ENCODE measurements at places on chromosomes 6 and 20.
A peak's percentile ranks its signal among the peaks of the same experiment; 100 is the strongest.

- H3K27ac ChIP-seq, result no peak overlapping the region
- no peaks in the 10 kb centered on the region for H3K36me3 ChIP-seq
- H3K4me1 ChIP-seq, result no peaks in the 10 kb centered on the region
- no peaks in the 10 kb centered on the region for H3K27me3 ChIP-seq
- no peak overlapping the region for H3K4me3 ChIP-seq
- no peak for DNase-seq
These were observed 18.9 kb upstream of the SYNJ2 start for GRCh38 chr6:157962601-157963302.

DNA sequence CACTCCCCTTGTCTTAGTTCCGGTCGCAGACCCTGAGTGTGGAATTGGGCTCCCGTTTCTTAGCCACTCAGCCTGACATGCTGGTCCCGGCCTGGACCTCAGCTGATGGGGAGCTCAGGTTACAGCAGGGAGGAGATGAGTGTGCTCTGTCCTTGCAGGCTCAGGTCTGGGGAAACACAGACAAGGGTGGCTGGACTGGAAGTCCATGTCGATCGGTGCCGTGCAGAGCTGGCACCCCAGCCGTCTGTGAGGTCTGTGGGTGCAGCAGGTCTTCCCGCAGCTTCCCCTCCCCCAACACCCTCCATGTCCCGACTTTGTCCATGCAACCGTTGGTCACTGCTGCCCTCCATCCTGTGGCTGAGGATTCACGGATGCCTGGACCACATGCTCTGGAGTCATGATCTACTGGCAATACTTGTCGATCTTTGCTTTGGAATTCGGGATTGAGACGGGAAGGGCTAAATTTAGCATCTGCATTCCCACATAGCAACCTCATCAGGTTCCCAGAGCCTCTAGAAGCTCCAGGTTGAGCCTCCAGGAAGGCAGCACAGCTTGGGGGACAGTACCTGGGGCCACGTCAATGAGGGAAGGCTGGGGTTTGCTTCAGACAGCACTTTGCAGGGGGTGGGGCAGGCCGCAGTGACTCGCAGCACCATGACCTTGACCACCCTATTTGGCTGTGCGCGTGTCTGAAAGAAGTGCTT, 118.8 kb downstream of the PSMB1 start:
- no peak overlapping the region for H3K27ac ChIP-seq
- DNase-seq, result no peak
- no peaks in the 10 kb centered on the region for H3K27me3 ChIP-seq
- no peaks in the 10 kb centered on the region for H3K4me1 ChIP-seq
- no peaks in the 10 kb centered on the region for H3K36me3 ChIP-seq
- H3K4me3 ChIP-seq, result no peak overlapping the region

DNA sequence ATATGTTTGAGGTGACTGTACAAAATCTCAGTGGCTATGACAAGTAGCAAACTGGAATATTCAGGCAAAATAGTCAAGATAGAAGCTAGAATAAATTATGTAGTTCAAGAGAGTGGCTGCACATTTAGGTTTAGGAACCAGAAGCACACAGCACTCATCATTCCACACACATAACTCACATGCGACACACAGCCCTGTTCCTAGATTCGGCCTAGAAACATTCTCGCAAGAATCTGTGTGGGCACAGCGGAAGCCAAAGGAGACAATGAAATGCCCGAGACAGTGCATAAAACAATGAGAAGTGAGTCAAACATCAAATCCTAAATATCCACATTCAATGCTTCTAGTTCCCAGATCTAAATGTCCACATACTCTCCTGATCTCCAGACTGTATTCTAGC, 9.5 kb upstream of the SUPT3H start:
- no peak overlapping the region for H3K27ac ChIP-seq
- DNase-seq, result no peak
- no peaks in the 10 kb centered on the region for H3K4me1 ChIP-seq
- no peak overlapping the region for H3K4me3 ChIP-seq

GRCh38 chr20:35010405-35011192, 54.9 kb downstream of the MYH7B start:
- no peak overlapping the region for H3K4me3 ChIP-seq
- DNase-seq, result no peak
- H3K27me3 ChIP-seq, result no peaks in the 10 kb centered on the region

GRCh38 chr6:41334482-41335040, 847 bp upstream of the NCR2 start:
- H3K36me3 ChIP-seq, result no peaks in the 10 kb centered on the region
- no peak for DNase-seq
- H3K27me3 ChIP-seq, result no peaks in the 10 kb centered on the region
- H3K27ac ChIP-seq, result no peak overlapping the region
- H3K4me1 ChIP-seq, result no peaks in the 10 kb centered on the region
- H3K4me3 ChIP-seq, result no peak overlapping the region

- H3K36me3 ChIP-seq, result no peaks in the 10 kb centered on the region
- no peak for DNase-seq
- no peaks in the 10 kb centered on the region for H3K4me1 ChIP-seq
- H3K27me3 ChIP-seq, result no peaks in the 10 kb centered on the region
These were observed 207.4 kb downstream of the SOX4 start for GRCh38 chr6:21800948-21801438.

GRCh38 chr6:28371706-28372451, 22.1 kb downstream of the ZKSCAN3 start:
- H3K27ac ChIP-seq, result no peak overlapping the region
- no peaks in the 10 kb centered on the region for H3K27me3 ChIP-seq
- H3K4me3 ChIP-seq, result no peak overlapping the region
- H3K4me1 ChIP-seq, result no peaks in the 10 kb centered on the region
- DNase-seq, result no peak

DNA sequence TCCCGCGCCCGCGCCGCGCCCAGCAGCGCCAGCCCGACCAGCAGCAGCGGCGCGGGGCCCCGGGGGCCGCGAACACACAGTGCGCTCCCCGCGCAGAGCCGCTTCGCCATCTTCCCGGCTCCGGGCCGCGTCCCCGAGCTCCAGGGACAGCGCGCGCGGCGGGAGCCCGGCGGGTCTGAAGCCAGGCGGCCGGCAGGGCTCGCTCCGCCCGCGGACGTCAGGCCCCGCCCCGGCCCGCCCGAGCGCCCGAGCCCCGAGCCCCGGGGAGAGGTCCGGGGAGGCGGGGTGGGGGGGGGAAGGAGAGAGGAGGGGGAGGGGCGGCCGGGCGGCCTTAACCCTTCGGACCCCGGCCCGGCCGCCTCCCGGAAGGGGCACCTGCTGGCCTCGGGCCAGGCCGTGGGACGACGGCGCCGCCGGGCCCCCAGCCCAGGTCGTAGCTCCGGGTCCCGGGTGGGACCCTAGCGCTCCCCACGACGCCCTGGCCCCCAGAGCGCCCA, at the start of gene LAMA5:
Gene LAMA5 (minus strand): TSS at position 177 of the 497 bp plus-strand sequence. CDS start 67 bp downstream, at position 110.
- peak within 1 kb of the TSS; percentile 64 for H3K27ac ChIP-seq
- H3K36me3 ChIP-seq, result no peaks in the 10 kb centered on the region
- H3K4me3 ChIP-seq, result peak within 1 kb of the TSS; percentile 89

DNA sequence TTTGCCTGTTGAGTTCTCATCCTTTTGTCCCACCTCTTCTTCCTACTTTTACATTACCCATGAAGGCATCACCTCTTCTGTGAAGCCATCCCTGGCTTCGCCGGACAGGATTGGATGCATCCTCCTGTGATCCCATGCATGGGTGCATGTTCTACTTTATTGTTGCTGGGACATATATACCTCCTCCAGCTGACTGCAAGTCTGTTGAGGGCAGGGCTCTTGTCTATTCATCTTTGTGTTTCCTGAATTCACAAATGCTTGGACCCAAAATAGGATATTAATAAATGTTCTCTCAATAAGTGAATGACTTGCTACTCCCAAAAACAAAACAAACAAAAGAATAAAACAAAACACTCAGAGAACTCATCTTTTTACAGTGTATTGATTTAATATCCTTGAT, 5.1 kb downstream of the MYB start:
- no peaks in the 10 kb centered on the region for H3K36me3 ChIP-seq
- H3K27me3 ChIP-seq, result peaks cover 32% of the 10 kb centered on the region
- no peak for DNase-seq
- no peak overlapping the region for H3K4me3 ChIP-seq
- H3K27ac ChIP-seq, result no peak overlapping the region

DNA sequence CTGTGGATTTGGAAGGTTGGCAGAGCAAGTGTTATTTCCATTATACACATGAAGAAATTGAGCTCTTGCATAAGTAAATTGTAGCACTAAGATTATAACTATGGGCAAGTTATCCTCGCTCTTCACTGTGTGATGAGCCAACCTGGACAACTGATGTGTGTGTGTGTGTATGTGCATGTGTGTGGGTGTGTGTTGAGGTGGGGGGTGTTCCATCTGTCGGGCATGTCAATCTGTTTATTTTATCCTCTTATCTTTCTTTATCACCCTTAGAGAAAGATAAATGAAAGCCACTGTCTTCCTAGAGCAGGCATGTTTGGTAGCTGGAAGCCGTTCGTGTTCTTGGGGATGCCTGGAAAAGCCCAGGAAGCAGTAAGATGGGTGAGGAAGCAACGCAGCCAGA, 3.0 kb upstream of the DSP start:
- H3K36me3 ChIP-seq, result no peaks in the 10 kb centered on the region
- H3K27me3 ChIP-seq, result no peaks in the 10 kb centered on the region
- no peaks in the 10 kb centered on the region for H3K4me1 ChIP-seq
- no peak overlapping the region for H3K27ac ChIP-seq
- H3K4me3 ChIP-seq, result no peak overlapping the region

DNA sequence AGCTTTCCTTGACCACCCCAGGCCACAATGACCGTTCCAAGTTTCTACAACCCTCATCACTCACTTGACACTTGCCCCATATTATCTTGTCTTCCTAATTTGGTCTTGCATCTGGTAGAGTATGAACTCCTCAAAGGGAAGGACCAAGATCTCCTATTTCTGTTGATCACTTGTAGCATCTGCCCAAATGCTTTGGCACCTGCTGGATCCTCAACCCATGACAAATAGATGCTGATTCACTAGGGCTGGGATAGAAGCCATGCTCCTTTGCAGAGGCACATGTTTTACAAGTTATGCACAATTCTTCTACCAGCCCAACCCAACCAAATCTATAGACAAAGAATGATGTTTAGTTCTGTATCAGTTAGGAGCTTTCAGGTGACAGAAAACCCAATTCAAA, 110.7 kb downstream of the UNC5CL start:
- H3K4me1 ChIP-seq, result no peaks in the 10 kb centered on the region
- H3K27me3 ChIP-seq, result no peaks in the 10 kb centered on the region
- H3K27ac ChIP-seq, result no peak overlapping the region
- no peaks in the 10 kb centered on the region for H3K36me3 ChIP-seq
- H3K4me3 ChIP-seq, result no peak overlapping the region

Data from pancreas (tissue), 10 donors.